Hematopoietic multipotent progenitor cell treated with erythropoietin and hydrocortisone succinate and interleukin-3 and kit ligand, for 4 days (in vitro differentiated cells): ENCODE measurements at places on chromosomes 16 and 17.

DNA sequence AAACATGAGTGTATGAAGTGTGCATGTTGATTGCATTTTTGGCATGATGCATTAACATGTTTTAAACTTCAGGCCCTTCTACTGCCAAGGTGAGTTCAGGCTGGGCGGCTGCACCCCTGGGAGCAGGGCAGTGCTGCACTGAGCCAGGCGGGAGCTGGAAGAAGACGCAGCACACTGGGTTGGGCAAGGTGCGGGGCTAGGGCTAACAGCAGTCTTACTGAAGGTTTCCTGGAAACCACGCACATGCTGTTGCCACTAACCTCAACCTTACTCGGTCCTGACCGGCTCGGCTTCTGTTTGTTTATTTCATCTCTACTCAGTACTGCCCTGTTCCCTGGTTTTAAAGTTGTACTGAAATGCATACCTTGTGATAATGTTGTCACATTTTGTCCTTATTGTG lies 61.0 kb downstream of the MAP2K4 start:
- DNase-seq, result no peak

GRCh38 chr17:51046514-51047384 lies 73.9 kb downstream of the SPAG9 start:
- peak; percentile 67 for DNase-seq

DNA sequence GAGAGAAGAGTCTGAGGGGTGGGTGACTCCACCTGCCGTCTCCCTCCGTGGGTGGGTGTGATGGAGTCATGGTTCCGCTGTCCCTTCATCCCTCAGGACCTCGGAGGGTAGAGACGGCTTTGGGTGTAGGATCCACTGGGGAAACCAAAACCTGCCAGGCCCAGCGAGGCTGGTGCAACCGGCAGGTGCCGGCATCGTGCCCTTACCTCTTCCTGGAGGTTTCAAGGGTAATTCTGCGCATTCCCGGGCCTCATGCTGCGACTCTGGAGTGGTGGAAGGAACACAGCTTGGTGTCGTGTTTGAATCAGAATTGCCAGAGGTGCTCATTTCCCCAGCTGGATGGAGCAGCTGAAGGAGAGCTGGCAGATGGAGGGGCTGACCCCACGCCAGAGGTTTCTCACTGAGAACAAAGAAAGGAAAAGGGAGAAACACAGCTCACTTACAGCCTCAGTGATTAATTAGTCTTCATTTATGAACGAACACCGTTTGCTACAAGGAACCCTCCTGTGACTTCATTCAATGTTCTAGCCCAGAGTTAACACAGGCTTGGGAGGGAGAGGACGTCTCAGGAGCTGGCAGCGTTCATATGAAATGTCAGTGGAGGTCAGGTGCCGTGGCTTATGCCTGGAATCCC lies 16.3 kb upstream of the ATP2A3 start:
- no peak for DNase-seq

DNA sequence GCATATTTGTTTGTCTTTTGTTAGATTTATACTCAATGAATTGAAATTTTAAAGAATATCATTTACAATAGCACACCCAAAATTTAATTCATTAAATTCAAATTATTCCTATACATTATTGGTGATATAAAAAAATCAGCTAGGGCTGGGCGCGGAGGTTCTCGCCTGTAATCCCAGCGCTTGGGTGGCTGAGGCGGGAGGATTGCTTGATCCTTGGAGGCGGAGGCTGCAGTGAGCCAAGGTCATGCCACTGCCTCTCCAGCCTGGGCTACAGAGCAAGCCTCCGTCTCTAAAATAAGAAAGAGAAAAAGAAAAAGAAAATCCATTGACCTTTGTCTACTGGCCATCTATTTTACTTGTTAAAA lies 4.5 kb upstream of the PRDM7 start:
- DNase-seq, result no peak

DNA sequence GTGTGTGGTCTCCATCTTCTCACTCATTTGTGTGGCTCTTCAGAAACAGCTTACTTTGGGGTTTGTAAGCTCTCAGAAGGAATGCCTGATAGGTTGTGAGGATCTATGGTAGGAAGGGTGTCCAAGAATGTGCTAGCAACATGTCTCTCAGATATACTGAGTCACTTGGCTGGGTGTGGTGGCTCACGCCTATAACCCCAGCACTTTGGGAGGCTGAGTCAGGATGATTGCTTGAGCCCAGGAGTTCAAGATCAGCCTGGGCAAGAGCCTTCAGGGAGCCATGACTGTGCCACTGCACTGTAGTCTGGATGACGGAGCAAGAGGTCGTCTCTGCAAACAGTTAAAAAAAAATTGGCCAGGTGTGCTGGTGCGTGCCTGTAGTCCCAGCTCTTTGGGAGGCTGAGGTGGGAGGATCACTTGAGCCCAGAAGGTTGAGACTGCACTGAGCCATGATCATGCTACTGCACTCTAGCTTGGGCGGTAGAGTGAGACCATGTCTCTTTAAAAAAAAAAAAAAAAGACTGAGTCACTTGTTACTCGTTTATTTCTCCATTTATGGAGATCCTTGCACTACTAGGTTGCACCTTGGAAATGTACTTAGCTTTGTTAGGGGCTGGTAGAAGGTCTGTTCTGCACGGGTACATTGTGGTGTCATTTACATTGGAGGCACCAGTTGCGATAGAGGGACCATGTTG lies 232.0 kb downstream of the SNX29 start:
- no peak for DNase-seq

DNA sequence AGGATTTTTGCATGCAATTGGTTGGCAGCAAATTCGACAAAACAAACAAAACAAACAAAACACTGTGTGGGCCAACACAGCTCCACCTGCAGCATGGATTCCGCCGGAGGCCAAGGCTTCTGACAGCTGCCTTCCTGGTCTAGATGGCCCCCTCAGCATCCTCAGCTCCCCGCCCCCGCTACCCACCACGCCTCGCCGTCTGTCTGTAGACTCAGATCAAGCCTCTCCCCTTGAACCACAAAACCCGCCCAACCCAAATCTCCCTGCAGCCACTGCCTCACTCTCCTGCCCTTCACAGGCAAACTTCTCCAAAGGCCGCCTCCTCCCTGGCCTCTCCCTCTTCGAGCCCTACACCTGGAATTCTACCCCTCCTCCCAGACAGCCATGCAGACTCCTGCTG lies 57.9 kb downstream of the RTN4RL1 start:
- peak; percentile 62 for DNase-seq

DNA sequence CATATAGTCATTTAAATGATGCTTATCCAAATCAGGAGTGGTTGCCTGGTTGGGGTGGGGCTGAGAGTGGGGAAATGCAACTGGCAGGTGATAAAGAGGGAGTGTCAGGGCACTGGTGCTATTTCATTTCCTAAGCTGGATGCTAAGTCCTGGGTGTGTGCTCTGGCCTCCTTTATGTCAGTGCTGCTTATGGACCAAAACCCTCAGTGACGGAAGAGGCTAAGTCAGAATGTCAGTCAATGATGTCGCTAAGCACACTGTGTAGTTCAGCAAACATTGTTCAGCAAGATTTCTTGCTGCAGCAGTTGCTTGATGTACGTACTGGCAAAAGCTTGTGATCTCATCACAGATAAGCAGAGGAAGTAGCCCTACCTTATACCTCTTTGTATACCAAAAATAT lies 16.4 kb upstream of the FLCN start:
- DNase-seq, result peak; percentile 47

- DNase-seq, result peak; percentile 86
These were observed at the start of gene PGAP6 for GRCh38 chr16:381789-382717. TSS of gene PGAP6 (minus strand) at chr16:381978. CDS start at chr16:381821, 157 bp downstream.

DNA sequence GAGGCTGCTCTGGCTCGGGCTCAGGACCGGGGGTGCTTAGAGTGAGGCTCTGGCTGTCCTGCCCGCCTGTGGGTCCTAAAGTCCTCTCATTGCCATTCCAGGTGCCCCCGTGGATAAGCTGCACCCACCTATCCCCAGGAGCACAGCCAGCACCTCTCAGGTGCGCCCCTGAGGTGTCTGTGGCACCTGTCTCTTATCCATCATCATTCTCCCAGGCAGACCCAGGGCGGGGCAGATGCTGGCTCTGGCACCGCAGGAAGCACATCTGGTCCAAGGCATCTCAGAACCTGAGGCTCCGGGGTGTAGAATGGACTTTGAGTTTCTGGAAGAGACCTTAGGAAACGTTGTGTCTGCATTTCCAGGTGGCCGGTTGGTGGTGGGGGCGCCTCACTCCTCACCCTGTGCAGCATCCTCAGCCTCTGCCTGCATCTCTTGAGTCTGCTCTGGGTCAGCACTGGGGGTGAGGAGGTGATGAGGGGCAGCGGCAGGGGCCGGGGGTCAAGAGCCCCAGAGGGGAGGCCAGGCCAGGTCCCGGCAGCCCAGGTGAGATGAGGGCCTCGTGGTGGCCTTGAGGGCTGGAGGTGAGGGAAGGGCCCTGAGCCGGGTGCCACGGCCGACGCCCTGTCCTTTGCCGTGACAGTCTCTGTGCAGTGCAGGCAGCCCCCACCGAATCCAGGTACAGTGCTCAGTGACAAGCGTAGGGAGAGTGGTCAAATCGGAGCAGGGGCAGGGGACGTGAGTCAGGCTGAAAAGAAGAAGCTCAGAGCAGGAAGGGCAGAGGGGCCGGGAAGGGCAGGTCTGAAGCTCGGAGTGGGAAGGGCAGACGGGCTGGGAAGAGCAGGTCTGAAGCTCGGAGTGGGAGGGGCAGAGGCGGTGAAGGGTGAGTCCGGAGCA lies 173.5 kb downstream of the NPIPB11 start:
- DNase-seq, result no peak

- DNase-seq, result no peak
These were observed 180.7 kb downstream of the MAP2K4 start for GRCh38 chr17:12201294-12201880.

GRCh38 chr17:80443916-80444643 lies 29.1 kb downstream of the ENDOV start:
- DNase-seq, result no peak

- DNase-seq, result peak; percentile 10
These were observed 167.5 kb downstream of the CDK5R1 start for GRCh38 chr17:32654324-32654723.

DNA sequence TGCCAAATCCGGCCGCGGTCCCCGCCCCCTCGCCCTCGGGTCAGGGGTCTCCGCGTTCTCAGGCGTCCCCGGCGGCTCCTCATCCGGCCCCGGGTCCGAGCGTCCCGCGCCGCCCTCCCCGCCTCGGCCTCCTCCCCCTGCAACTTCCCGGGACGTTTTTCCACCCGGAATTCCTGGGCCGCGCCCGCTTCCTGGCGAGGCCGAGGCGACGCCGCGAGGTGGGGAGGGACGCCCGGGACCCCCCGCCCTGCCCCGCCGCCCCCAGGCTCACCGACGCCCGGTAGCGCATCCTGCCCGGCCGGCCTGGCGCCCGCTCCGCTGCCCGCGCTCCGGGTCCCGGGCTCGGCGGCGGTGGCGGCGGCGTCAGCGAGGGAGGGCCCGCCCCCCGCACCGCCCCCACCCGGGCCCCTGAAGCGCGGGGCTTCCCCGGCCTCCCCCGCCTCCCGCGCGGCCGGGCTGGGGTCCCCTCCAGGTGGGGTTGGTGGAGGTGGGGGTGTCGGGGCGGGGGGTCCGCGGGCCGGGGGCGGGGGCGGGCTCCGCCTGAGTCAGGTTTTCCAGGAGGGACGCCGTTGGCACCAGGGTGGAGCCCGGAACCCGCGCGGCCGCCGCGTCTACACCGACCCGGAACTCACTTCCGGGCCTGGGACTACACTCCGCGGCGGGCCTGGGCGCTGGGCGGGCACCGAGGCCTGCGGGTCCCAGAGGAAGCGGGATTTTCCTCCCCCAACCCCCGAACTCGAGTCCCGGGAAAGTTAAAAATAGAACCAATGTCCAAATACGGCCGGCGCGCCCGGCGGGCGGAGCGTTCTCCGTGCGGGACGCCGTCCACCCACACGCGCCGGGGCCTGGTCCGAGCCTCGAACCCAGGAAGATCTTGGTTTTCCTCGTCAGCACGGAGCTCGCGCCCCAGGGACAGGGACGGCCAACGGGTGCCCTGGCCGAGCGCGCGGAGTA lies 6.8 kb downstream of the MYO1C start:
- peak; percentile 42 for DNase-seq

DNA sequence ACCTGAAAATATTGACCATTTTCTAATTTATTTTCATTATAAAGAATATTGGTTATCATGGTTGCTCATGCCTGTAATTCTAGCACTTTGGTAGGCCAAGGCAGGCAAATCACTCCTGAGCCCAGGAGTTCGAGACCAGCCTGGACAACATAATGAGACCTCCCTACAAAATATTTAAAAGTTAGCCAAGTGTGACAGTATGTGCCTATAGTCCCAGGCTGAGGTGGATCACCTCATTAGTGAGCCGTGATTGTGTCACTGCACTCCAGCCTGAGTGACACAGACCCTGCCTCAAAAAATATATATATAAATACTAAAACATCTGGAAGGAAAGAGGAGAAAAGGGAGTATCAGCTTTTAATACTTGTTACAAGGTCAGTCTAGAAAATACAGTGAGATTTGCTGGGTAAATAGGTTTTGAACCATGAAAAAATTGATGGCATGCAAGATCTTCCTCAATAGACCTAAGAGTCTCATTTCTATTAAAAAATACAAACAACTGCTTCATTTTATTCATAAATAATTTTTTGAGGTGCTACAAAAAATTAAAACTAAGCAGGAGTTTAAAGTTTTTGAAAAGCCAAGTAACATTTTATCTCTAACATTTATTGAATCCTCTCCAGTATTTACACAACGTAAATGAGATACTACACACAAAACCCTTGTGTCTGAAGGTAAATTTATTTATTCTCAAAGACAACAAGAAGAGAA lies 47.7 kb downstream of the TUBD1 start:
- no peak for DNase-seq

DNA sequence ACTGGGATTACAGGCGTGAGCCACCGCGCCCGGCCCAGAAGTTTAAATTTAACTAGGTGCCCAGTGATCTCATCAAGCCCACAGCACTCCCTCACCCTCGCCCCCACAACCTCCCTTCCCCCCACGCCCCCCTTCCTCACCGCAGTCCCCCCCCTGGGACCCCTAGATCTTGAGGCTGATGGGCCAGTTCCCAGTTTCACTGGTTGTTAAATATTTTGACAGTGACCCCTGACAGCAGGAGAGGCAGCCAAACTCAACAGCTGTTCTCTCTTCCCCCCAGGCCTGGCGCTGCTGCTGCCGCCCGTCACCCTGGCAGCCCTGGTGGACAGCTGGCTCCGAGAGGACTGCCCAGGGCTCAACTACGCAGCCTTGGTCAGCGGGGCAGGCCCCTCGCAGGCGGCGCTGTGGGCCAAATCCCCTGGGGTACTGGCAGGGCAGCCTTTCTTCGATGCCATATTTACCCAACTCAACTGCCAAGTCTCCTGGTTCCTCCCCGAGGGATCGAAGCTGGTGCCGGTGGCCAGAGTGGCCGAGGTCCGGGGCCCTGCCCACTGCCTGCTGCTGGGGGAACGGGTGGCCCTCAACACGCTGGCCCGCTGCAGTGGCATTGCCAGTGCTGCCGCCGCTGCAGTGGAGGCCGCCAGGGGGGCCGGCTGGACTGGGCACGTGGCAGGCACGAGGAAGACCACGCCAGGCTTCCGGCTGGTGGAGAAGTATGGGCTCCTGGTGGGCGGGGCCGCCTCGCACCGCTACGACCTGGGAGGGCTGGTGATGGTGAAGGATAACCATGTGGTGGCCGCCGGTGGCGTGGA lies 15.6 kb downstream of the QPRT start:
- DNase-seq, result no peak
